ENCODE measurements at places on chromosomes 11 and 22. TPM values are rescaled to one million over a fixed set of nuclear protein-coding genes. Genes with fewer than 3 reads are reported as not detected.

DNA sequence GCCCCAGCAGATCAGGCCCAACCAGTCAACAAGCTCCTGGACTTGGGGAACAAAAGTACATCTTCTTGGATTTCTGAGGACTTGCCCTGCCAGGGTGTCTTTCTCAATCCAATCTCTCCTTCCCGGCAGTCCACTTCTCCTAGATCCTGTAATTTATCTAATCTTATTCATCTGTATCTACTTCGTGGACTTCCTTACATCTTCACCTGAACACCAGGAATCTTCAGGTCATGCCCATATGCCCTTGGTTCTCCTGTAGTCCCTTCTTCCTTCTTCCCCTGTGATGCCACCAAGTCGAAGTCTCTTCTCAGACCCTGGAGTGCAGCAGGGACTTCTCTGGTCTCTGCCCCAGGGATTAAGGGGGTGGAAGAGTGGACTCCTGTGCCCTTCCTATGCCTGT, 100.3 kb downstream of the ZNF280B start:
- no peak for DNase-seq

GRCh38 chr11:58513747-58514367, 6.0 kb upstream of the OR5B21 start:
- no peak for DNase-seq

DNA sequence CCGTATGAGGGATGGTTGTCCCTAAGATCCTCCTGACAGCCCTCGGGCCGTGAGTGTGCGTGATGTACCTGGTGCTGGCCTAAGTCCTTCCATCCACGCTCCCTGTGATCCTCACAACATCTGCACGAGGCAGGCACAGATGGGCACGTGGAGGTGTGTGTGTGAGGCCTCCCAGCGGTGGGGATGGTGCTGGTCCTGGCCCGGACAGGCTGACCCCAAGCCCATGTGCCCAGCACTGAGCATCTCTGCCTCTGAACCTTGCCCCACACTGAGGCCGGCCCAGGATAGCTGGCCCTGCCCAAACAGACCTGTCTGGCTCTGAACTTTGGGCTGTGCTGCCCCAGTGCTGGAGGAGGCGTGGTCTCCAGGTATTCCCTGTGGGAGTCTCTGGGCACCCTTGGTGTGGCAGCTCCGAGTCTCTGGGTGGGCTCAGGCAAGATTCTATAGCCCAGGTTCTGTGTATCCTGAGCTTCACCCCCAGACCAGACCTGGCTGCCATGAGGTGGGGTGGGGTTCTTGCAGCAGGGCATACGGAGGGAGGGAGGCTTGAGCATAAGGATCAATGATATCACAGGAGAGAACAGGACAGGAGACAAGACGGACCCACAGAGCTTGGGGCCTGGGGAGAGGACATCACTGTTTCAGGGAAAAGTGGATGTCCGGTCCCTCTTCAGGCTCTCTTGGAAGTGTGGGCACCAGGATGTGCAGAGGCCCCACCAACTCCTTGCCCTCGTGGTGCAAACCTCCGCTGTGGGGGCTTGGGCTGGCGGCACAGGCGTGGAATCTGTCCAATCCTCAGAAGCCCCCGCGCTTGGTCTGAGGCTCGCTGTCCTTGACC, 881.8 kb downstream of the BRD1 start:
- DNase-seq = peak; percentile 75

LAYN gene
- 12.9 TPM for total RNA-seq

- DNase-seq = no peak
Measured at GRCh38 chr11:19574916-19575315, 137.7 kb upstream of the NAV2 start.

DNA sequence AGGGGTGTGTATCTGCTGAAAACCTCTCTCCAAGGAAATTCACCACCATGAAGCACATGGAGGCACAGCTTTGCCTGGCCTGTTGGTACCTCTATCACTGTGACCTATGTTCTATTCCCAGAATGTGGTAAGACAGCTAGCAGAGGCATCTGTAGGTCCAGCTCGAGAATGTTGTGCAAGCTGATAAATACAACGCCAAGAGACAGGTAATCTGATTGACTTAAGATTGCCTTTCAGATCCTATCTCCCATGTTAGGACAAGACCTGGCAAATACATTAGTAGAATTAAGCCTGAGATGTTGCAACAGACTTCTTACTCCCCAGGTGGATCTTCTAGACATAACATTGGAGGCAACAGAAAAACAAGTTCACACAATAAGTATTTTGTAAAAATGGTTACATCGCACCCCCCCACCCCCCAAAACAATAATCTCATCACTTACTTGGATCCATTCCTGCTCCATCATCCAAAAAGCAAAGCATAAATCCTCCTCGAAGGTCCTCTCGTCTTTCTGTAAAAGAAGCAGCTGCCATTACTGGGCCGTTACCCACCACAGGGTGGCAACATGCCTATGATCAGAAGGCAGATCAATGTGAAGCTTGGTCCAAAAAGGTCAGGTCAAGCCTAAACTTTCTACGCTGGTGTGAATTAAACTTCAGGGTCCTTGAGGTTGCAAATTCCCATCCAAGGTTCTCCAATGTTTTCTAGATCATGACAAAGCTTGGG, 18.5 kb downstream of the MORC2 start:
- DNase-seq = no peak

GRCh38 chr22:34812631-34813030, 253.3 kb upstream of the ISX start:
- DNase-seq = no peak

TENM4 gene
- 3.8 TPM for total RNA-seq

RNF121 gene
- total RNA-seq = 64.2 TPM

GRCh38 chr11:19664886-19665548, 47.6 kb upstream of the NAV2 start:
- DNase-seq = no peak

GRCh38 chr11:47099918-47100315, 76.8 kb downstream of the ARFGAP2 start:
- DNase-seq = no peak

KCNJ11 gene
- not detected for total RNA-seq

DNA sequence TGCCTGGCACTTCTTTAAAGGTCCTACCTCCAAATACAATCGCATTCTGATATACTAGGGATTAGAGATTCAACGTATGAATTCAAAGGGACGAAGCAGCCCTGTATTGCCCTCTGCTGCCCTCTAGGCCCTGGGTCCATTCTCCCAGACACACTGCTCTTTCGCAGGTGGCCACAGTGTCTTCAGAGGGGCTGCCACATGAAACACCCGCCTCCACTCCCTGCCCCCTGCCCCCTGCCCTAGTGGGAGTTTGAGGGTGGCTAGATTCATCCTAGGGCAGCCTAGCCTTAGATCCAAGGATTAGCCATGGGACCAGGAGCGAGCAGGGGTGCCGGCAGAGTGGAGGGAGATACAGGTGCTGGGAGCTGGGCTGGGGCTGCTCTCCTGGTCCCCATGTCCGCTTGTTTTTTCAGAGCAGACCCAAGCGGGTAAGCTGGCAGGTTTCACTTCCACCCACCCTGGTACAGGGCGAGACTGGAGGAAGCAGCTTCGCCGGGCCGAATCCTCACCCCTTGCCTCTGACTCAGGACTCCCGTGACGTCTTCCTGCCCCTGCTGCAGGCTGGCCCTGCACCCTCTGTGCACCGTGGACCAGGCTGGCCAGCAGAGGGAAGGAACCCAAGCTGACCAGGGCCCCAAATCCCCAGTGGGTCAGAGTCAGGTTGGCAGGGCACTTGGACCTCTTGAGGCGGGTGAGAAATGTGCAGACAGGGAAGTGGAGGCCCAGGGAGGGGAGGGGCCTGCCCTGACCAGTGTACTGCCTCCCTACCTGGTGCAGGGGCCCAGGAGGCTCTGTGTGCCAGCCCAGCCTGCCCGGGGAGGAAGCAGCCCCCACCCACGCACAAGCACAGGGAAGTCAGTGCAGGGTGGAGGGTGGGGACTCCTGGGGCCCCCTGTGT, 28.4 kb upstream of the HMOX1 start:
- DNase-seq = no peak

TREH gene
- total RNA-seq = not detected

DNA sequence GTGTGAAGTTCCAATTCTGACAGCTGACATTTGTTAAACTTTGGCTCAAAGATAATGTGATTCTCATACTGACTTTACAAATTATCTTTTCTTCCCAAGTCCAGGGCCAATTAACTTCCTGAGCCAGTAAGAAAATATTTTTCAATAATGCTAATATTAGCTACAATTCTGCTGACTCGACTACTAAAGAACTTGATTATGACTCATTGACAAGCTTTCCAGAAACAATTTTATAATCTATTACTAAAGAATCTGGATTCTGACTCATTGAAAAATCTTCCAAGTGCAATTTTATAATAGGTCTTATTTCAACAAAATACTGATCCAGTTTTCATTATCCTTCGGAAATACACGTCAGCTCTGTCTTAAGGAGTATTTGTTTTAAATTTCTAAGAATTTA, 12.9 kb upstream of the XKR3 start:
- no peak for DNase-seq

CHRDL2 gene
- not detected for total RNA-seq

DNA sequence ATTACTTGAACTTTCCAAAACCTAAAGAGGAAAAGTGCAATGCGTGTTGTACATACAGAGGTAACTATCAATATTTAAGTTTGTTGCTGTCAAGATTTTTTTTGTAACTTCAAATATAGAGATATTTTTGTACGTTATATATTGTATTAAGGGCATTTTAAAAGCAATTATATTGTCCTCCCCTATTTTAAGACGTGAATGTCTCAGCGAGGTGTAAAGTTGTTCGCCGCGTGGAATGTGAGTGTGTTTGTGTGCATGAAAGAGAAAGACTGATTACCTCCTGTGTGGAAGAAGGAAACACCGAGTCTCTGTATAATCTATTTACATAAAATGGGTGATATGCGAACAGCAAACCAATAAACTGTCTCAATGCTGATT, 2.1 kb downstream of the ADM start:
- DNase-seq = no peak

DNA sequence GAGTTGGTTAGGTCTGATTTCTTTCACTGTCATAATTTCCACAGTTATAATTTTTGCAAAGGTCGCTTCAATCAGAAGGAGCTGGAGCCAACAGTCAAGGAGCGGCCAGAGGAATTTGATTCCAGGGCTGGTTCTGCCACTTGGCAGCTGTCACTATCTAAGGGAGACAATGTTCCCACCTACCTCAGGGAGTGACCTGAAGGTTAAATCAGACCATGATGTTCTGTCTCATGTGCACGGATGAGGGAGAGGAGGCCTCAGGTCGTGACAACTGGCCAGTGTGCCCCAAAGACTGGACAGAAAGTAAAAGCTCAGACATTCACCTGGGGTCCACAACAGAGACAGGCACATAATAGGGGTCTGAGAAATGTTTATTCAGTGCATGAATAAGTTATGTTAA, 7.6 kb downstream of the MRGPRD start:
- DNase-seq = peak; percentile 10

- DNase-seq = no peak
Measured at GRCh38 chr11:58575377-58576020, at the start of gene LPXN. Gene LPXN (minus strand): TSS chr11:58575856. CDS start chr11:58575772, 84 bp downstream.

DNA sequence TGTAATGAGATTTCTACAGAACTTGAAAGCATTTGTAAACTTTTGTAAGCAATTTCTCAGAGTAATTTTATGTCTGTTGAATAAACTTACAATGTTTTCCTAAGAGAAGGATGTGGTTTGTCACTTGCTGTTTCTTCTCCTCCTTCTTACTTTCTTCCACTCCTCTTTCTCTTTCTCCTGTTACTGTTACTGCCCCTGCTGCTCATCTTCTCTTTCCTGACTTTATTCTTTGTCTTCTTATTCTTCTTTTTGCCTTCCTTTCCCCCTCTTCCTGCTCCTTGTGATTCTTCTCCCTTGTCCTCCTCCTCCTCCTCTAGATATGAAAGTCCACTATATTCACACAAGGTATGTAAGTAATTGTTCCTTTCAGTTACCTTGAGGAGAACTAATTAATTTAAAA, 31.1 kb upstream of the MMP7 start:
- no peak for DNase-seq

DNA sequence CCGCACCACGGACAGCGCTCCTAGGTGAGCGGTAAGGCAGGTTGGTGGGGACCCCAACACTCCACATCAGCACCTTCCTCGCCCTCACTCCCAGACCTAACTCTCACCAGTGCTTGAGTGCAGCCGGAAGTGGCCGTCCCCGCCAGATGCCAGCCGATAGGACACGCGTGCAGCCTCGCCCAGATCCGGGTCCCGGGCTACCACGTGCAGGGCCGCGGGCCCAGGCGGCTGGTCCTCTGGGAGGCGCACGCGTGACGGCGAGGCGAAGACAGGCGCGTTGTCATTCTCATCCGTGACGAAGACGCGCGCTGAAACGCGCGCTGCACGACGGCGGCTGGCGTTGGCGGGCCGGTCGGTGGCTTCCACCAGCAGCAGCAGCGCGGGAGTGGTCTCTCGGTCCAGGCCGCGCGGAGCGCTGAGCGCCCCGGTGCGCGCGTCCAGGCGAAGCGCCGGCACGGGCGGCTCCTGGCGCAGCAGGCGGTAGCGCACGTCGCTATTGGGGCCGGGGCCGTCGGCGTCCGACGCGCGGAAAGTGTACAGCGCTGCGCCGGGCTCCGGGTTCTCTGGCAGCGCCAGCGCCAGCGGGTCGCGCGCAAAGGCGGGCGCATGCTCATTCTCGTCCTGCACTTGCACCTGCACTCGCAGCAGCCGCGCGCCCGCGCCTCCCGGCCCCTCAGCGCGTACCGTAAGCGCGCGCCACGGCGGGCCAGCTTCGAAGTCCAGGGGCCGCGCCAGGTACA, 10.8 kb upstream of the TPP1 start:
- no peak for DNase-seq

KIF18A gene
- total RNA-seq = 3.0 TPM

- DNase-seq = no peak
Measured at GRCh38 chr11:57368106-57368844, 12.7 kb downstream of the PRG3 start.

HOATZ gene
- total RNA-seq = not detected

- DNase-seq = no peak
Measured at GRCh38 chr11:121618516-121618915, 165.7 kb upstream of the SORL1-AS1 start.

OR8G1 gene
- not detected for total RNA-seq

GRCh38 chr22:19603767-19604166, 79.6 kb upstream of the CLDN5 start:
- DNase-seq = no peak

INS gene
- not detected for total RNA-seq

DNA sequence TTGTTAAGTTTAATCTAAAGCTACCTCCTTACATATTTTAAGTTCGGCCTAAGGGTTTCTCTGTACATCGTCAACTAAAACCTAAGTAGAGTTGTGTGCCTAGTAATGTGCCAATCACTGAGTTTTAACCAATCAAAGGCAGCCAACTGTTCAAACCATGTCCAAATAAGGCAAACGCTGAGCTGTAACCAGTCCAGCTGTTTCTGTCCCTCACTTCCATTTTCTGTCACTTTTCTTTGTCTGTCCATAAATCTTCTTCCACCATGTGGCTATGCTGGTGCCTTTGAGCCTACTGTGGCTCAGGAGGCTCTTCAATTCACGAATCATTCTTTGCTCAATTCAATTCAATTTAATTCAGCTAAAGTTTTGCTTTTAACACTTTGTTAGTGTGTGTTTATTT, 13.9 kb upstream of the ATXN10 start:
- no peak for DNase-seq

MB gene
- total RNA-seq = not detected

DNA sequence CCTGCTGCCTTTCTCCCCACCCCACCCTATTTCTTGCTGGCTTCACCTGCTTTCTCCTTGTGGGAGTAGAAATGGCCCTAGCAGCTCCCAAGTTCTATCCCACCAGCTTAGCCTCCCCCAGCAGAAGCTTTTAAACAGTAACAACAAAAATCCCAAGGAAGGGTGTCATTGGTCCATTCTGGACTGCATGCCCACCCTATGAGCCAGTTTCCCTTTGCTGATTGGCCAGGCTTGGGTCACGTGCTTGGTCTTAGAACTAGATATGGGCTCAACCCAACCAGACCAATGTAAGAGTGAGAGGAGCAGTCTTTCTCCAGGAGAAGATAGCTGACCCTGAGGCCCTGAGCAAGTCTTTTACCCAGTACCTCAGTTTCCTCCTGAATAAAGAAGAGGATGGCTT, 2.3 kb downstream of the MTFP1 start:
- DNase-seq = no peak
